ENCODE measurements at places on chromosomes 16 and 17.

GRCh38 chr17:57405491-57406072 is 149.3 kb downstream of the MSI2 start:
- no peak for DNase-seq

GRCh38 chr17:49882434-49882833 is 34.6 kb upstream of the TAC4 start:
- no peak for DNase-seq

GRCh38 chr16:66489818-66490217 is 60.1 kb downstream of the TK2 start:
- DNase-seq: no peak

- no peak for DNase-seq
Observed at GRCh38 chr17:6542577-6542976, 13.8 kb downstream of the PITPNM3 start.

- no peak for DNase-seq
Observed at GRCh38 chr16:48824271-48824670, 214.3 kb upstream of the N4BP1 start.

Measured in suppressor macrophage (primary cell).